Endothelial cell of coronary artery (primary cell): ENCODE measurements at places on chromosomes 3 and 15. TPM values are rescaled to one million over a fixed set of nuclear protein-coding genes. Genes with fewer than 3 reads are reported as not detected.

HCN4 gene
- total RNA-seq = not detected in 2 replicates

HRG gene
- not detected in 2 replicates for total RNA-seq

C3orf80 gene
- under 0.01 and 0.09 TPM in 2 replicates for total RNA-seq

ATP13A5 gene
- not detected in 2 replicates for total RNA-seq

USP4 gene
- total RNA-seq = 26.7 and 33.3 TPM in 2 replicates

C3orf62 gene
- total RNA-seq = 0.81 and 2.0 TPM in 2 replicates

DTX3L gene
- 8.2 and 13.9 TPM in 2 replicates for total RNA-seq
